Anterior cingulate cortex (tissue), 58 donors: ENCODE measurements at places on chromosomes 1 and 21.

DNA sequence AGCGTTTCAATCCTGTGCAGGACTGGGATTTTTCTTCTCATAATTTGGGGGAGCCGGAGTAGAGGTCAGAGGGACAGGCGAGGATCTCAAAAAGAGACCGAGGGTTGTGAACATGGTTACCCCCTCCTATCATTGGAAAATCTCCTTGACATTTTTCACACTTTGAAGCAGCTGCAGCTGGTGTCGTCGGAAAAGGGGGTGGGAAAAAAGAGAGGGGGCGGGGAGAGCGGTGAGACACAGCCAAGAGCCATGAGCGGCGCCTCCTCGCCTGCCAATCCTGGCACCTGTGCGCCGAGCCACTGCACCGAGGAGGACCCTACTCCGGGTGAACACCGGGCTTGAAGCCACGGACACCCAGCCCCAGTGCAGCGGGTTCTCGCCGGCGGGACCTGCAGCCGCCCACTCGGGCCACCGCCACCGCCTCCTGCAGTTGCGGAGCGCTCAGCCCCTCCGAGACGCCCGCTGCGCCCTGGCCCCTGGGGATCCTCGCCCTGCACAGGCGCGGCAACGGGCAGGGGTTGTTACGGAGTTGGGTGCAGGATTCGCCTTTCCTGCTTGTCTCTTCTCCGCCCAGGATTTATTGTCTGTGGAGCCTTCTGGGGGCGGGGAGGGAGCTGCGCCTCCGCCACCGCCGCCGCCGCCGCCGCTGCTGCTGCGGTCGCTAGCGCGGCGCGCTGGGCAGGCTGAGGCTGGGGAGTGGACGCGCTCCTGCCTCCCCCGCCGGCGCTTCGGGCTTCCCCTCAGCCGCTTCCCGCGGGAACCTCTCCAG is at the start of gene LRRC7:
LRRC7 (plus strand) TSS at position 271 of the 769 bp plus-strand sequence. CDS start 718 bp downstream, outside the sequence.
- no peak for DNase-seq

DNA sequence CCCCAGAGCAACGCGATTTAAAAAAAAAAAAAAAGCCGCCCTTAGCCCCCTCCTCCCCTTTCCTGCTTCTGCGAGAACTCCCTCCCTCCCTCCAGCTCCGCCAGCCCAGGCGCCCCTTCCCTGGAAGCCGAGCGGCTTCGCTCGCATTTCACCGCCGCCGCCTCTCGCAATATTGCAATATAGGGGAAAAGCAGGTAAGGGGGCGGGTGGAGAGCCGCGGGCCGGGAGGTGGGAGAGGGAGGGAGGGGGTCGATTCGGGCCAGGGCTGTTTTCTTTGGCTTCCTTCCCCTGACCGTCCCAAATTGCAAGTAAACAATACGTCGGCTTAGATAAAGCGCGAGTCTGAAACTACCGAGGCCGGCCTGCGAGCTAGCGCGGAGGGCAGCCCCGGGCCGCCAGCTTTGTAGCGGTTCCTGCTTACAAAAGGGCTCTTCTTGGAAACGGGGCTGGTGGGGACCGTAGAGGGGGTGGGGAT is 408 bp downstream of the LMO4 start:
- DNase-seq, result no peak

DNA sequence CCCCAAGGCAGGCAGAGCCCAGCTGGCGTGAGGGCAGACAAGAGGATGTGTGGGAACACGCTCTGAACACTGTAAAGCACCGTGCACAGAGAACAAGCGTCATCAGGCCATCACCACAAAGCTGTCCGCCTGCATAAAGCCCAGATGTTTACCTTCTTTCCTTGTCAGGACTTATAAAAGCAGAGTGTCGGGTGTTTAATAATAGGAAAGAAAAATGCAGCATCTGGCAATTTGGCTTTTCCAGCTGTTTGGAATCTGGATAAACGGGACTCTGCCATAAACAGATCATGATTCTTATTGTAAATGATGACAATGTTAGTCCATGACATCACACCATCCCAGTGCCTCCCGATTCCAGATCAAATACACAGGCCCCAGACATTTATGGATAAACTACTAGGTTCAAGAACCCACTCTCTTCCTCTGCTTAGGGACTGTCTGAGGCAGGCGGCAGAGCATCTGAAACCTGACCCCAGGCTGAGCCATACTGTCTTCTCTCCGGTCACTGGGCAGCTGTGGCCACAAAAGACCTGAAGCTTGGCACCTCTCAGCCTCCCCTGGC is 4.2 kb downstream of the GLIS1 start:
- DNase-seq, result no peak

- no peak for DNase-seq
Measured at GRCh38 chr1:163459539-163459938, 137.8 kb downstream of the NUF2 start.

GRCh38 chr1:51453010-51453409 is 66.1 kb downstream of the EPS15 start:
- no peak for DNase-seq

- no peak for DNase-seq
Measured at GRCh38 chr1:41411229-41411628, 50.0 kb downstream of the FOXO6 start.
